ENCODE measurements at places on chromosomes 6 and 20. TPM values are rescaled to one million over a fixed set of nuclear protein-coding genes. Genes with fewer than 3 reads are reported as not detected.

GRCh38 chr6:144055121-144055931, 40.0 kb downstream of the SF3B5 start:
- no peak for DNase-seq

DNA sequence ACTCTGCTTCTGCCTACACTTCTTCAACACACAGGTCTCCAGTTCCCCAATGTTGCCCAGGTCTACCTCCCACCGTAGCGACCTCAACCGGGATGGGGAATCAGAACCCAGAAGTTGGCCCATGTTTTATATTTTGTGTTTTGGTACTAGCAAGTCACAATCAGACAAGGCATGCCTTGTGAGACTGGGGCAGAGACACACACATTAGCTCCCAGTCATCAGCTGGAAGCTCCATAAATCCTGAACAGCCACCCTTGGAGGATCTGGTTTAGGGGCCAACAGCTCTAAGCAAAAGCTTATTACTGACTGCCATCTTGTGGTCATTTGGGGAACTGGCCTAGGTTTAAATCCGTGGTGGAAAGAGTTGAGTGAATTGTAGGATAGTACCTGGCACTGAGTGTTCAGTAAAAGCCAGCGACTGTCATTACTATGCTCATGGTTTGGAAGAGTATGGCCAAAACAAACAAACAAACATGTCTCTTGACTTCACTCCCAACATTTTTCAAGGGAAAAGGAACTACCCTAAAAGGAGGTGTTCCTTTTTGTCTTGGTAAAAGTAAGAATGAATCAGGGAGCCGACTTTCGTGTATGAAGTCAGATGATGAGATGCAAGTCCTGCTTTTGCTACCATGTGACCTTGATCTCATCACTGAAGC, 40.5 kb downstream of the PIM1 start:
- DNase-seq = no peak

DNA sequence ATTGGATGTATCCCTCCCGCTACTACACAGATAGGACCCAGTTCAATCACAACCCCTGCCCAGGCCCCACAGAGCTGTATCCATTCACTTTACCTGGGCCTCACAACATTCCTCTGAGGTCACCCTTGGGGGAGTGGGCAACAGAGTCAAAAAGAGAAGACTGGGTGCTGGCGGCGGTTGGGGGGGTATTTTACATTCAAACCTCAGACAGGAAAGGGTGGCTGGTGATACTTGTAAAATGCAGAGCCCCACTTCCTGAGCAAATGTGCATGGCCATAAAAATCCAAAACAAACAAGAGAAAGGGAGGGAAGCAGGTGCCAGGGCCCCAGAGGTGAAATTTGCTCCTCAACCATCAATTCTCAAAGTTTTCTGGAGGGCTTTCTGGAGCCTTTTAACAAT, 3.5 kb downstream of the LRFN2 start:
- no peak for DNase-seq

- no peak for DNase-seq
Observed at GRCh38 chr6:41935193-41935574, 6.4 kb downstream of the CCND3 start.

TRIM40 gene
- total RNA-seq = not detected

HLA-DOA gene
- 11.2 TPM for total RNA-seq

SLC17A1 gene
- total RNA-seq = not detected

Measured in esophagus muscularis mucosa (tissue), 4 donors.